ENCODE measurements at places on chromosomes 12 and 14. TPM values are rescaled to one million over a fixed set of nuclear protein-coding genes. Genes with fewer than 3 reads are reported as not detected.

GLS2 gene
- total RNA-seq = 3.9 TPM

NGB gene
- not detected for total RNA-seq

DNA sequence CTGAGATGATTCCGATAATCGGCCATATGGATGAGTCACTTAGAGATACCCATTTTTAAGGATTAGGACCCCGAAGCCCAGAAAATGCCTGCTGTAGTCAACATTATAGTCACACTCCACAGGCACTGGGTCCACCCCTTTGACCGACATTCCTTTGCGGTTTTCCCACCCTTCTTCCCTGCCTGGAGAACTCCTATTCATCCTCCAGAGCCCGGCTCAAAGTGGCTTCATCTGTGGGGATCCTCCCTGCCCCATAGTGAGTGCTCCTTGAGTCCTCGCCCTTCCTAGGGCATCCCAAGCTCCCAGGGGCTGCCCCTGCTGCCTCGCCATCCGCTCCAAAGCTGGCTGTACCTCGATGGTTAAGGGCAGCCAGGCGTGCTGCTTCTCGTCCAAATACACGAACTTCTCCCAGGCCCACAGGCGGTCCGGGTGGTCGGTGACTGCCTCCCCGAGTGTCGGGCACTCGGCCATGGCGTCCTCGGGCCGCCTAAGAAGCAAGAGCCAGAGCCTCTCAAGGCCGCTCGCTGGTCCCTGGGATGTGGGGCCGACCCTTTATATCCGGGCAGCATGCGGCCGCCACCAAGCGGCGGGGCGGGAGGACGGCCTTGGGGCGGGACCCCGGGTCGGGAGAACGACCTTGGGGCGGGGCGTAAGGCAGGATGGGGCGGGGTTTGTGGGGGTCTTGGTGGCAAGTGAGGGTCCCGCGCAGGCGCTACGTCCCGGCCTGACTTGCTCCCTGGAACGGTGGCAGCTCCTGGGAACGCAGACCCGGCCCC, at the start of gene TCL1A:
TCL1A (minus strand) TSS at position 530 of the 776 bp plus-strand sequence; CDS start at position 471, 59 bp downstream.
- H3K4me3 ChIP-seq = no peak within 1 kb of the TSS
- no peak for DNase-seq
- peaks cover 41% of the 10 kb centered on the region for H3K27me3 ChIP-seq
- no peak within 1 kb of the TSS for H3K27ac ChIP-seq

DNA sequence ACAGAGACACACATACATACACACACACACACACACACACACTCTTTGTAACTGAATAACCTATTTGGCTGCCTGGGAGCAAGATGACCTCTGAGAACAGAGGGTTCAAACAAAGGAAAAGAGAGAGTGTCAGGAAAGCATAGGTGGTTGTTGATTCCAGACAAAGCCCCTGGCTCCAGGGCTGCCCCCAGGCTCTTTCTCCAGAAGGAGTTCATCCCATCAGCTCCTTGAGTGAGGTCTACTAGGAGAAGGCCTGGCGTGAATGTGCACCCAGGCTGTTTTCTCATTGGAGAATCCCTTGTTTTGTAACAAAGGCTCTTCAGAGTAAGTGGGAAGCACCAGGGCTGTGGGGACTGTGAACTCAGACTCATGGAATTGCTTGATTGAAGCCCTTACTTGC, 151.9 kb downstream of the EMP1 start:
- H3K36me3 ChIP-seq = no peaks in the 10 kb centered on the region
- peaks cover 18% of the 10 kb centered on the region for H3K27me3 ChIP-seq
- DNase-seq = no peak

- H3K4me3 ChIP-seq = no peak overlapping the region
- DNase-seq = no peak
- no peaks in the 10 kb centered on the region for H3K36me3 ChIP-seq
- H3K27me3 ChIP-seq = no peaks in the 10 kb centered on the region
- no peak overlapping the region for H3K27ac ChIP-seq
Observed at GRCh38 chr14:62118461-62118860, 356.2 kb downstream of the SNAPC1 start.

- H3K4me3 ChIP-seq = no peak overlapping the region
- no peaks in the 10 kb centered on the region for H3K36me3 ChIP-seq
- no peaks in the 10 kb centered on the region for H3K4me1 ChIP-seq
Observed at GRCh38 chr14:75365116-75365515, 62.7 kb upstream of the JDP2 start.
